ENCODE measurements at places on chromosomes 3 and 15. TPM values are rescaled to one million over a fixed set of nuclear protein-coding genes. Genes with fewer than 3 reads are reported as not detected.

DNA sequence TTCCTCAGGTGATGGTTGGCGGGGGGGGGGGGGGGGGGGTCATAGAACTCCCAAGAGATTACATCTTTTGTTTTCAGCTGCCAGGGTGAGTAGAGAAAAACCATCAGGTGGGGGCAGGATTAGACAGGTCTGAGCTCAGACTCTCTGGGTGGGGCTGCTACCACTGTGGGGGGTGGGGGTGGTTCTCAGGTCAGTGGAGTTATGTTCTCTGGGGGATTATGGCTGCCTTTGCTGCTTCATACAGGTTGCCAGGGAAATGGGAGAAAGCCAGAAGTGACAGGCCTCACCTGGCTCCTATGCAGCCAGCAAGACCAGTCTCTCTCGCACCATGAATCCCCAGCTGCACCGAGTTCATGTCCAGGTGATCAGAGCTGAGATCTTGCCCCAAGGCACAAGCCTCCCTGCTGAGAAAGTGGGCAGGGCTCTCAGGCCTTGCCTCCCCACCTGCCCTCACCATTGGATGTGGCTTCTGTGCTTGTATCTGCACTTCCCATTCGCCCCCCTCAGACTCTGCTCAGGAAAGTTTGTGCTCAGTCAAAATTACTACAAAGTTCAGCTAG is 828.1 kb downstream of the MCTP2 start:
- H3K27me3 ChIP-seq: no peaks in the 10 kb centered on the region
- H3K27ac ChIP-seq: no peak overlapping the region
- no peak overlapping the region for H3K4me3 ChIP-seq
- no peaks in the 10 kb centered on the region for H3K36me3 ChIP-seq
- H3K4me1 ChIP-seq: no peaks in the 10 kb centered on the region

- H3K36me3 ChIP-seq: no peaks in the 10 kb centered on the region
- no peak overlapping the region for H3K27ac ChIP-seq
- H3K4me3 ChIP-seq: no peak overlapping the region
- no peaks in the 10 kb centered on the region for H3K4me1 ChIP-seq
- DNase-seq: no peak
These were observed 109.9 kb downstream of the NSUN3 start for GRCh38 chr3:94172695-94173310.

DNA sequence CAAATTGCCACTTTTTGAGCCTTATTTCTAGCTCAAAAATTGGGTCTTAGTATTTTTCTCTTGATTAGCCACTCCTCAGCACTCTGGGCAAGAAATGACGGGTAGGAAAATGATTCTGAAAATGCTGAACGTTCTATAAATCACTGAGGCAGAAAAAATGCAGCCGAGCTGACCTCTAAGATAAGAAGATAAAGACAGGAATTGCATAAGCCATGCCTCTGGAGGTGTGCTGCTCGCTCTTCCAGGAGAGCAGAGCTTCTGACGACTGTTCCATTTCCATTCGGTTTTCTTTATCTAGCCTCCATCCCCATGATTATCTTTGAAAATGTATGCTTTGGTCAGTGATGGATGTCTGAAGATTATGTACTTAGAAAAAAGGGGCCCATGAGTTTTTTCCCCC is 558.8 kb upstream of the ADAMTS9 start:
- H3K27me3 ChIP-seq: no peaks in the 10 kb centered on the region
- no peak overlapping the region for H3K27ac ChIP-seq
- H3K4me1 ChIP-seq: no peaks in the 10 kb centered on the region
- H3K36me3 ChIP-seq: no peaks in the 10 kb centered on the region
- no peak for DNase-seq

- no peak for DNase-seq
- peak overlapping the region; percentile 94 for H3K27ac ChIP-seq
- peaks cover 5% of the 10 kb centered on the region for H3K36me3 ChIP-seq
- H3K4me1 ChIP-seq: peaks cover 25% of the 10 kb centered on the region
These were observed 4.2 kb downstream of the SKIL start for GRCh38 chr3:170361711-170362110.

GRCh38 chr3:22209578-22209977 is 458.6 kb upstream of the ZNF385D start:
- no peaks in the 10 kb centered on the region for H3K4me1 ChIP-seq
- H3K27ac ChIP-seq: no peak overlapping the region
- H3K36me3 ChIP-seq: no peaks in the 10 kb centered on the region
- no peaks in the 10 kb centered on the region for H3K27me3 ChIP-seq
- no peak overlapping the region for H3K4me3 ChIP-seq
- no peak for DNase-seq

DNA sequence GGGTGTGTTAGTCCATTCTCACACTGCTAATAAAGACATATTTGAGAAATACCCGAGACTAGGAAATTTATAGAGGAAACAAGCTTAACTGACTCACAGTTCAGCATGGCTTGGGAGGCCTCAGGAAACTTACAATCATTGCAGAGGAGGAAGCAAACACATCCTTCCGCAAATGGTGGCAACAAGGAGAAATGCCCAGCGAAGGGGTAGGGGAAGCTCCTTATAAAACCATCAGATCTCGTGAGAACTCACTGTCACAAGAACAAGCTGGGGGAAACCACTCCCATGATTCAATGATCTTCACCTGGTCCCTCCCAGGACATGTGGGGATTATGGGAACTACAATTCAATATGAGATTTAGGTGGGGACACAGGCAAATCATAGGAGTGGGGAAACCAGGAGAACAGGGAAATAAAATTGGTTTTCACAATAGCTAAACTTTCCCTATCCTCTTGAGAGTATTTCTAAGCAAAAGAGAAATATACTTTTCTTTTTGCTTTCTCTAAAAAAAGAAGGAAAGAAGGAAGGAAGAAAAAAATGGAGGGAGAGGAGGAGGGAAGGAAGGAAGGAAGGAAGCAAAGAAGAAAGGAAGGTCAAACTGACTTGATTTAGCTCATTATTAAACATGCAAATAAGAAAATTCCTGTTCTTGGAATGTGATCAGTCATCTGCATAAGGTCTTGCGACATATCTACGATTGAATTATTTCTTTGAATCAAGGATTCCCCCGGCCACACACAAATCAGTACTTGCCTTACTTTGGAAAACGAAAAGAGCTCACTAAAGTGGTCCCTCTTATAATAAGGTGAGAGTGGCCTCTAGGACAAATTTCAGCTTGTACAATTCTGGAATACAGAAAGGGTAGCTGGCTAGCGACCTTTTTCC is 75.2 kb downstream of the LIPC start:
- H3K27me3 ChIP-seq: no peaks in the 10 kb centered on the region
- peaks cover 17% of the 10 kb centered on the region for H3K4me1 ChIP-seq
- H3K27ac ChIP-seq: peak overlapping the region; percentile 12
- H3K36me3 ChIP-seq: peaks cover 3% of the 10 kb centered on the region

GRCh38 chr15:78302579-78303312 is 3.3 kb upstream of the SKIC8 start:
- peaks cover 9% of the 10 kb centered on the region for H3K4me1 ChIP-seq
- no peak overlapping the region for H3K4me3 ChIP-seq
- peaks cover 18% of the 10 kb centered on the region for H3K27me3 ChIP-seq

DNA sequence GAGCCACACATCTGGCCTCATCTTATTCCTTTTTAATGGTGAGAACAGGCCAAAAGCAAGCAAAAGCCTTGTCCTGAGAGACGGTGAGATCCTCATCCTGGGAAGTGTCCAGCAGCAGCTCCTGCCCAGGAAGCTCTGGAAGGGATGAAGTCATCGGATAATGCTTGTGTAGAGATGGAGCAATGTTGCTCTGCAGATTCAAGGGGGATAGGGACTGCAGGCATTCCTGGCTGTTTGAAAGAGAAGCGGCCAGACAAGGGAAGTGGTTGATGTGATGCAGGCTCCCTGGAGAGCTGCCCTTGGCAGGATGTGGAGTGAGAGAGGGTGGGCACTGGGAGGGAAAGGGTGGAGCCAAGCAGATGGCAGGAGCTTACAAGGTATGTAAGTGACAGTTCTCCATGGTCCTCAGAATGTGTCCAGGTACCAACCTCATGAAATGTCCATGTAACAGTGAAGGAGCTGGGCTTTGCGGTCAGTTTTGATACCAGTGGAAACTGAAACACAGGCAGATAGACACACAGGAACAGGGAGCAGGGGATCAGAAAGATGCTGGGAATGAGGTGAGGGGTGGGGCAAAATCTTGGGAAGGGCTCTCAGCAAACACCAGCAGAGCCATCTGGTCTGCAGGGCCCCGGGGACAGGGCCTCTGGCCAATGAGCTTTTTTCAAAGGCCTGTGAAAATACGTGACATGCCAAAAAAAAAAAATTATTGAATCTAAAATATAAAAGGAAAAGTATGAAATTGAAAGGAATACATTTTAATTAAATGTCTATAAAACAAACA is 32.2 kb upstream of the LACTB start:
- H3K36me3 ChIP-seq: no peaks in the 10 kb centered on the region
- H3K4me3 ChIP-seq: no peak overlapping the region
- H3K4me1 ChIP-seq: peaks cover 6% of the 10 kb centered on the region
- no peak overlapping the region for H3K27ac ChIP-seq
- no peak for DNase-seq

DNA sequence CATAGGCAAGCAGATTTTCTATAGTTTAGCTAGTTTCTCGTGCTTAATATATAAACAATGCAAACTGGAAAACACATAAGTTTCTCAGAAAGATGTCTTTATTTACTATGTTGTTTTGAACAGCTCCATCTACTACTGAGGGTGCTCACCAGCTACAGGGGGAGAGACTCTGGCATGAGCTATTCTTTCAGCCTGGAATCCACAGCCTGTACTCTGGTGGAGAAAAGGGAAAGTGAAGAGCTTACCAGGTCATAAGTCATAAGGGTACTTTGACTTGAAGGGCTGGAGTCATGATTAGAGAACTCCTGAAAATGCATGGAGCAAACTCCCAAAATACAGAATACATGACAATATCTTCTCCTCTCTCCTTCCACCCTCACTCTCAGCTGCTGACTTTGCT is 4.4 kb upstream of the AVEN start:
- peaks cover 6% of the 10 kb centered on the region for H3K4me1 ChIP-seq
- no peak overlapping the region for H3K27ac ChIP-seq
- H3K4me3 ChIP-seq: no peak overlapping the region
- no peak for DNase-seq
- no peaks in the 10 kb centered on the region for H3K36me3 ChIP-seq
- no peaks in the 10 kb centered on the region for H3K27me3 ChIP-seq

GRCh38 chr3:191762323-191762960 is 301.5 kb downstream of the PYDC2 start:
- no peaks in the 10 kb centered on the region for H3K27me3 ChIP-seq
- H3K4me3 ChIP-seq: no peak overlapping the region
- no peak overlapping the region for H3K27ac ChIP-seq
- DNase-seq: no peak
- H3K36me3 ChIP-seq: no peaks in the 10 kb centered on the region
- H3K4me1 ChIP-seq: no peaks in the 10 kb centered on the region

GRCh38 chr3:171835116-171835515 is 8.0 kb upstream of the TMEM212 start:
- H3K27me3 ChIP-seq: peaks cover 15% of the 10 kb centered on the region
- H3K4me3 ChIP-seq: no peak overlapping the region

DNA sequence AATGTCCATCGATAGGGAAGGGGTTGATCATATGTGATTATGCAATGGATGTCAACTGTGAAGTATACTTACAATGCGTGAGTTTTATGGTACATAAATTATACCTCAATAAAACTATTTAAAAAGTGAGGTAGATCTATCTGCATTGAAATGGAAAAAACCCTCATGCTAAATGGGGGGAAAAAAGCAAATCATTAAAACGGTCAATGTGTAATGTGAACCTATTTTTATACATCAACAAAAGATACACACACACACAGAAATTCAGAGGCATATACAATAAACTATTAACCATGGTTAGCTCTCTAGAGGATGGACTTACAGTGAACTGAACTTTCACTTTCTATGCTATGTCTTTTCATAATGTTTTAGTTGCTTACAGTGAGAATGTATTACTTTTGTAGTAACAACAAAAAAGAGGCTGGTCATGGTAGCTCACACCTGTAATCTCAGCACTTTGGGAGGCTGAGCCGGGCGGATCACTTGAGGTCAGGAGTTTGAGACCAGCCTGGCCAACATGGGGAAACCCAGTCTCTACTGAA is 23.1 kb downstream of the STIMATE start:
- H3K4me3 ChIP-seq: no peak overlapping the region
- DNase-seq: no peak
- no peaks in the 10 kb centered on the region for H3K27me3 ChIP-seq
- no peak overlapping the region for H3K27ac ChIP-seq
- H3K4me1 ChIP-seq: peaks cover 38% of the 10 kb centered on the region
- H3K36me3 ChIP-seq: peaks cover 2% of the 10 kb centered on the region

DNA sequence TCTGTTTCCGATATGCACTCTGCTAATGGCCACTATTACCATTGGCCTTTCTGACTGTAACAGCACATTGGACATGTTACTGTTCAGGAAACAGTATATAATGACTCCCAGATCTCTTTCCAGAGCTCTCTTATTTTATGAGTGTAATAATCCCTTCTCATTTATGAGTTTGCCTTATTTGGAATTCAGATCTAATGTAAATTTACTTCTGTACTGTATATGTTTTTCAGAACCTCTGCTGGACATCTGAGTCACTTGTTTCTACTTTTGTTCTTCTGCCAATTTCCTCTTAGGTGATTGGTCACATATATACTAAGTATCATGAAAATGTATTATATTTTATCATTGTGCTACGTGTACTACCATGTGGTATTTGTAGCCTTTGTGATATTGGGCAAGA is 30.5 kb downstream of the RSRC1 start:
- peaks cover 5% of the 10 kb centered on the region for H3K4me1 ChIP-seq
- H3K36me3 ChIP-seq: peaks cover 8% of the 10 kb centered on the region
- H3K4me3 ChIP-seq: no peak overlapping the region

- H3K27me3 ChIP-seq: no peaks in the 10 kb centered on the region
- DNase-seq: no peak
- H3K4me3 ChIP-seq: no peak overlapping the region
These were observed 77.2 kb downstream of the MYO1E start for GRCh38 chr15:59295261-59296001.

GRCh38 chr3:119912220-119912619 is 130.3 kb downstream of the NR1I2 start:
- H3K27me3 ChIP-seq: no peaks in the 10 kb centered on the region
- DNase-seq: no peak
- H3K4me3 ChIP-seq: no peak overlapping the region

GRCh38 chr3:46985588-46985987 is 6.1 kb downstream of the NBEAL2 start:
- H3K36me3 ChIP-seq: peaks cover 10% of the 10 kb centered on the region
- H3K27me3 ChIP-seq: no peaks in the 10 kb centered on the region
- no peak for DNase-seq

POLR2H gene
- 28.6 TPM for total RNA-seq

SLC24A5 gene
- total RNA-seq: not detected

TTBK2 gene
- 15.1 TPM for total RNA-seq

LRRN1 gene
- total RNA-seq: not detected

CCR9 gene
- total RNA-seq: 4.0 TPM

LIPH gene
- 0.32 TPM for total RNA-seq

REC114 gene
- not detected for total RNA-seq

ATP8B4 gene
- total RNA-seq: 0.86 TPM

RASGRF1 gene
- not detected for total RNA-seq

GPR15 gene
- 181 TPM for total RNA-seq

TLR9 gene
- 0.42 TPM for total RNA-seq

GUCA1C gene
- not detected for total RNA-seq
